Fibroblast of upper back skin (primary cell): ENCODE measurements at places on chromosomes 12 and 14.
A peak's percentile ranks its signal among the peaks of the same experiment; 100 is the strongest.

GRCh38 chr12:40049268-40049667 is 56.6 kb downstream of the SLC2A13 start:
- DNase-seq, result no peak

- DNase-seq, result no peak
Measured at GRCh38 chr14:51805541-51805940, 54.9 kb upstream of the GNG2 start.

GRCh38 chr12:88958946-88959345 is 378.7 kb upstream of the KITLG start:
- no peak for DNase-seq

DNA sequence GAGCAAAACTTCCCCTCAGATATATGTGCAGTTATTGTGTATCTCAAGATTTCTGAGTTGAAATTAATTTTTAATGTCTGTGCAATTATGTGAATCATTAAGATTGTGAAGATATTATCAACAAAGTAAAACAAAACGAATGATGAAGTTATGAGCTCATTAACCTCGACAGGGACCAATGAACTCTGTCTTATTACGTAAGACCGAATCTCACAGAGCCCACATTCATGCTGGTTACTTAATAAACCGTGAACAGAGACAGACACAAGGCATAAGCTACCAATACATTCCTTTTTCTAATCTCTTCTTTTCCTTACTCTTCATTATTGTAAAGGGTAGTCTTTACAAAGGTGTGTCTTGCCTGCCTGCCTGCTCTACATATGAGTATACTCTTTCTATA is 568.7 kb downstream of the RPS29 start:
- DNase-seq, result no peak

- no peak for DNase-seq
Measured at GRCh38 chr12:17982556-17982955, 107.4 kb downstream of the RERGL start.

- DNase-seq, result no peak
Measured at GRCh38 chr14:81533212-81533535, 479 bp downstream of the SEL1L start.

DNA sequence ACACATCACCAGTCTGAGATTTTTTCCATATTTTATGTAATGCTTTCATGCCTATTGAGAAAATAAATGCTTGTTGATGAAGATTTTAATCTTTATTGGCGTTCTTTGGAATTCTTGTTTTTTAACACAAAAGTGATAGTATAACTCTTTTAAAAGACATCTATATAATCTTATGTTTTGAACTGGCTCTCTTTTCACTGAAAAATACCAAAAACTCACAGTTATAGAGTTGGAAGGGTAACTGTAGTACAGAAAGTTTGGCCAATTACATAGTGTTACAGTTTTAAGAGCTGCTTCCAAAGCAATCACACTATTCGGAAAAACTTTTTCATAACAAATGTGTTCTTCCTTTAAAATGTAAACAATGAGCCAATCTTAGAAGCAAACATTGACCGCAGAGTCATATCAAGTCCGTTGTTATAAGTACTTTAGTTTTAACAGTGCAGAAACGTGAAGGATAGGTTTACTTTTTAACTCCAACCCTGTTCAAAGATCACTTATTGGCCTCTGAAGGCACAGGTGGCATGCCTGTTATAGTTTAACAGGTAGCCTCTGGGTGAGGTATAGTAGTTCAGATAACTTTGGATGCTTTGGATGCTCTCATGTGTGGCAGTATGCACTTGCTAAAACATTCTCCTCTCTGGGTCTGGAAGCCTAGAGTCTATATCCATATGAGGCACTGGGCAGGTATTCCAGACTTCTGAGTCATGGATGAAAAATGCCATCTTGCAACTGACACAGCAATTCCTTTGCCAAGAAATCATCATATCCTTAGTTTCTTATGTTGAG is 12.1 kb upstream of the NTN4 start:
- peak; percentile 83 for DNase-seq

- peak; percentile 58 for DNase-seq
Measured at GRCh38 chr12:55729819-55730818, 1.3 kb upstream of the CD63 start.
